Progenitor cell of endocrine pancreas (in vitro differentiated cells): ENCODE measurements at places on chromosomes 2 and 18. TPM values are rescaled to one million over a fixed set of nuclear protein-coding genes. Genes with fewer than 3 reads are reported as not detected.

DNA sequence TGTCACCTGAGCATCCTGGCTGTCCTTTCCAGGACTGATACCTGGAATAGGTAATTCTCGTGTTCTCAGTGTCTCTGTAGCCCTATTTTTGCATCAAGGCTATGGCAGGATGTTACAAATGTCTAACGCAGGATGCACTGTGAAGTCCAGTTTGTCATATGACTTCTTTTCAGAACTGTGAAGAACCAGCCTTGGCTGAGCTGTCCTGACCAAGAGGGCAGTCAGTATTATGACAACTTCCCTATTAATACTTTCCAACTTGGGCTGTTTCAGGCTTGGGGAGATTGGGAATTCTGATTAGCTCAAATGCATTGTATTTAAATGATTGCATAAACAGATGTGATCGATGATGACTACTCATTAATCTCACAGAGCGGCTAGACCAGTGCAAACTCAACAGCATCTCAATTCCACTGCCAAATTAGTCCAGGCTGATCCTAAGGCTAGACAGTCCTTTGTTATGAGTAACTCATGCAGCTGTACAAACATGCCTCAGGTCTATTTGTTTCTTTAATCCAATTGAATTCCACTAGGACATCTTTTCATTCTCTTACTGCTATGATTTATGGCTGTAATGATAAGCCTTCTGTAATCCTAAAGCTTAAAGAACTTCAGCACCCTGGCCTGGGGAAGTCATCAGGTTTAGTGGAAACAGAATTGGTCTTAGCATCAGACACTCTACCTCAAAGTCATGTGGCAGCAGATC lies 331.6 kb downstream of the KCNS3 start:
- DNase-seq, result no peak
- H3K36me3 ChIP-seq, result no peaks in the 10 kb centered on the region
- no peaks in the 10 kb centered on the region for H3K27me3 ChIP-seq
- H3K4me1 ChIP-seq, result peaks cover 19% of the 10 kb centered on the region
- H3K4me3 ChIP-seq, result no peak overlapping the region

- no peak for DNase-seq
- peak overlapping the region; percentile 77 for H3K4me3 ChIP-seq
- H3K27ac ChIP-seq, result peak overlapping the region; percentile 95
- peaks cover 2% of the 10 kb centered on the region for H3K27me3 ChIP-seq
- H3K4me1 ChIP-seq, result peaks cover 13% of the 10 kb centered on the region
Measured at GRCh38 chr2:11466307-11467128, 557 bp upstream of the E2F6 start.

- peaks cover 19% of the 10 kb centered on the region for H3K27me3 ChIP-seq
- H3K27ac ChIP-seq, result no peak overlapping the region
- H3K4me3 ChIP-seq, result no peak overlapping the region
Measured at GRCh38 chr2:112181571-112182290, 43.5 kb downstream of the FBLN7 start.

GRCh38 chr2:111117598-111118480 lies 2.9 kb upstream of the BCL2L11 start:
- H3K27ac ChIP-seq, result peak overlapping the region; percentile 65
- H3K4me1 ChIP-seq, result peaks cover 21% of the 10 kb centered on the region
- peaks cover 51% of the 10 kb centered on the region for H3K27me3 ChIP-seq
- H3K36me3 ChIP-seq, result no peaks in the 10 kb centered on the region
- DNase-seq, result no peak

DNA sequence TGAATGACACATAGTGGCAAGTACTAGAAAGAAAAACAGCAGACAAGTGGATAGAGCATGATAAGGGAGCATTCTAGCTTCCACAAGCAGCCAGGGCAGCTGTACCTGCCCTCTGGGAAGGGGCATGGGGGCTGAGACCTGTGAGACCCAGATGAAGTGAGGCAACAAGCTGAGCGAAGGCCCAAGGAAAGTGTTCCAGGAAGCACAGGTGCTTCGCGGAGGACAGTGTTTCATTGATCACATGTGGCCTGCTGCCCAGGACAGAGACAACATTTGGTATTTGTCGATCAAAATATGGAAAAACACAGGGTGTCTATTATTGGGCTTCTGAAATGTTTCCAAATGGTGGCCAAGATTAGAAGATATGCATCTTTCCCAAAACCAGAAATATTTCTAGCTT lies 149.1 kb downstream of the ZNF516 start:
- DNase-seq, result no peak
- no peak overlapping the region for H3K4me3 ChIP-seq
- H3K4me1 ChIP-seq, result peaks cover 15% of the 10 kb centered on the region

DNA sequence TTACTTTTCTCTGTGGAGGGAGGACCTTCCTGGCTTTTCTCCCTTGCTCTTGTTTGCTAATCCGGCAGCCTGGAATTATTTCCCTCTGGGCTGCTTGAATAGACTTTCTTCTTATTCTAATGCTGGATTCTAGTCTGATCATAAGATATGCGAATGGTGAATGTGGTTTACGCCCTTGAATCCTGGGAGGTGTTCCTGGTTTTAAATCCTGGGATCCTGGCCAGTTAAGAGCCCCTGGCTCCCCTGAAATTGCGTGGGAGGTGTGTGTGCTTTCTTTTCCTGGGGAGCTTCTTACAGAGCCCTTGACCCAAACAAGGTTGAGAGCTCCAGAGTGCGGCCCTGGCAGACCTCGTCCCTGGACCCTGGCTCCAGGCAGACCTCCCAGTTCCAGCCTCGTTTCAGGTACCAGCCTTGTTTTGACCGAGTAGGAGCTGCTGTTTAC lies 2.8 kb downstream of the SH3BP4 start:
- peaks cover 10% of the 10 kb centered on the region for H3K27me3 ChIP-seq
- peak overlapping the region; percentile 86 for H3K4me3 ChIP-seq
- no peak for DNase-seq
- peaks cover 4% of the 10 kb centered on the region for H3K36me3 ChIP-seq
- H3K4me1 ChIP-seq, result peaks cover 58% of the 10 kb centered on the region

DNA sequence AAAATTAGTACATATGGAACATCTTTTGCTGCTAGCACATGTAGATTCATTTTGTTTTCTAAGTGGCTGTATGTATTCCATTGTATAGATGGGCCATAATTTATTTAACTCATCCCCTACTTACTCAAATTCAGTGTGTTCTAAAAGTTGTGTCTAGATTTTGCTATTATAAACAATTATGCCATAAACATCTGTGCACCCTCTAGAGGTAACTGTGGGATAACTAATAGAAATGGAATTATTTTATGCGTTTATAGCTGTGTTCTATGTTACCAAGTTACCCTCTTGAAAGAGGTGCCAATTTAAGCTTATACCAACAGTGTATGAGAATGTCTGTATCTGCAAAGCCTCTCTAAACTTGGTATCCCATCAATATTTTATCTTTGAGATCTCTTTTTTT lies 100.4 kb downstream of the MMADHC start:
- H3K27ac ChIP-seq, result no peak overlapping the region
- peaks cover 25% of the 10 kb centered on the region for H3K4me1 ChIP-seq
- H3K36me3 ChIP-seq, result no peaks in the 10 kb centered on the region
- H3K27me3 ChIP-seq, result no peaks in the 10 kb centered on the region

GRCh38 chr2:105296017-105296611 lies 33.4 kb downstream of the TGFBRAP1 start:
- DNase-seq, result no peak
- peaks cover 13% of the 10 kb centered on the region for H3K4me1 ChIP-seq
- no peak overlapping the region for H3K4me3 ChIP-seq
- no peaks in the 10 kb centered on the region for H3K27me3 ChIP-seq
- peak overlapping the region; percentile 62 for H3K27ac ChIP-seq
- peaks cover 15% of the 10 kb centered on the region for H3K36me3 ChIP-seq

GRCh38 chr2:105397025-105397722 lies 1.7 kb downstream of the FHL2 start:
- H3K4me3 ChIP-seq, result peak overlapping the region; percentile 27
- no peak overlapping the region for H3K27ac ChIP-seq
- peaks cover 2% of the 10 kb centered on the region for H3K4me1 ChIP-seq

- H3K27ac ChIP-seq, result no peak overlapping the region
- no peaks in the 10 kb centered on the region for H3K36me3 ChIP-seq
- H3K27me3 ChIP-seq, result peaks cover 9% of the 10 kb centered on the region
- H3K4me3 ChIP-seq, result no peak overlapping the region
- peaks cover 11% of the 10 kb centered on the region for H3K4me1 ChIP-seq
Measured at GRCh38 chr2:241903121-241904010, 33.8 kb downstream of the RTP5 start.

DNA sequence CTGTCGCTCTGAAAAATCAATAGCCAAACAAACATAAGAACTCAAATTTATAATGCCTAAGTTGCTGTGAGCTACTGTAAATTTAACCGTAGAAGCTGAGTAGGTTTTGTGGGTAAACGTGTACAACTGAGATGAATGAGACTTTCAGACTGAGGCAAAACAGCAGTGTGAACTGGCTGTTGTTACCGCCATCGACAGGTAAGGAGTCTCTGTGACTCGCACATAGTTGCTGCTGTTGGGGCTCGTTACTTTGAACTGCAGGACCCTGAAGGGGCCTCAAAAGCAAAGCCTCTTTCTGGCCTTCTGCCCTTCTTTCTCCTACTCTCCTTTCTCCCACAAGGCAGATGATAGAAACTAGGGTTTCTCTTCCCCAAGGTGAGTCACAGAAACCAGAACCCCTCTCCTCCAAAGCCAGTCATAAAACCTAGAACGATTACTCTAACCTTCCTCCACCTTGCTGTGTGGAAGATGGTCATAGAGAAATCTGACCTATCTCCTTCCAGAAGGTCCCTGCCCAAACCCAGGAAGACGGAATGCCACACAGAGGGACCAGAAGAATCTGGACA lies 101.2 kb downstream of the DLGAP1 start:
- H3K27me3 ChIP-seq, result no peaks in the 10 kb centered on the region
- H3K27ac ChIP-seq, result no peak overlapping the region
- no peaks in the 10 kb centered on the region for H3K36me3 ChIP-seq
- DNase-seq, result no peak
- H3K4me1 ChIP-seq, result peaks cover 43% of the 10 kb centered on the region

DNA sequence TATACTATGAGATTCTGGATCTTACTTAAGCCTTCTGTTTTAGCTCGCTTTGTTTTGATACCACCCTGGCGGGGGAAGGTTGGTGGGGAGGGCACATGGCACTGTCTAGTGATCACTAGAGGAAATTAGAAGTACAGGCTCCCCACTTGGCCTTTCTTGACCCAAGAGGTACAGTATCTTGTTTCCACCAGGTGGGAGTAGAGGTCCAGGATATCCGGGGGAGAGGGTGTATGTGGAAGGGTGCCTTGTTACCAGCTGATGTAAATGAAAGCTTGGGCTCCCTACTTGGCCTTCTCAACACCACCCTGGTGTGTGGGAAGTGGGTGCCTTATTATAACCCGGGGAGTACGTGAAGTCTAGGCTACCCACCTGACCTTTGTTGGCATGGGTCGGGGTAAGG lies 7.5 kb downstream of the GALNT1 start:
- no peak overlapping the region for H3K4me3 ChIP-seq
- H3K4me1 ChIP-seq, result peaks cover 4% of the 10 kb centered on the region
- H3K27me3 ChIP-seq, result no peaks in the 10 kb centered on the region
- DNase-seq, result no peak

DNA sequence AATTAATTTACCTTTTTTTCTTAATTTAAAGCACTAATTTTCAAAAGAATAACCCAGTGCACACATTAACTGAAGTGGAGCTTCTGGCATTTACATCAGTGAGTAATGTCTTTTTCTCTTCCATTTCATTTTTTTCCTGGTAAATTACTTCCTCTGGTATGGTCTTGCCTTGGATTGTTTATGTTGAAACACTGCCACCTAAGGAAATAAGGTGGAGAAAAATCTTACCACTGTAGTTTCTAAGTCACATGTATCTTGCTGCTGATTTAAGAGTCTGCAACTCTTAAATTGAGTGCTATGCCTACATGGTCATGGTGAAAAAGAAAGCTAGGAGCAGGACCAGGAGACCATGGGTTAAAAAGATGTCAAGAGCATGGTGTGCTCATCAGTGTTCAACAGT lies 51.0 kb downstream of the TTC27 start:
- no peaks in the 10 kb centered on the region for H3K4me1 ChIP-seq
- H3K27me3 ChIP-seq, result no peaks in the 10 kb centered on the region
- H3K36me3 ChIP-seq, result peaks cover 7% of the 10 kb centered on the region

DNA sequence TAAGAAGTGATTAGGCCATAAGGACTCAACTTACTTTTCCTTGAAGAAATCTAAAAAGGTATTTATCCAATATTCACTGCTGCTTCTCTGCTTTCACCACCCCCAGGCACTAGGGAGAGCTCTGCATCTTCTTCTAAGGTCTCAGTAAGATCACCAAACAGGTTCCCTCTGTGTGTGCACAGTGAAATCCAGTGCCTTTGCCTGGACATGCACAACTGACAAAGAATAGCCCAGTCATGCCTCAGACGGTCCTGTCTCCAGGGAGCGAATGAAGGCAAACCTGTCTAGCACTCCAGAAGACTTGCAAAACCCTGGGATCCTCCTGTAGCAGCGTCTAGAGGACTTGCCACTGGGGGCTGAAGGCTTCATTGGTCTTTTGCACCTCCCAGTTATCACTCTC lies 344.5 kb upstream of the LRATD1 start:
- peaks cover 9% of the 10 kb centered on the region for H3K4me1 ChIP-seq
- no peak overlapping the region for H3K4me3 ChIP-seq
- no peaks in the 10 kb centered on the region for H3K27me3 ChIP-seq
- no peak for DNase-seq
- no peaks in the 10 kb centered on the region for H3K36me3 ChIP-seq
- H3K27ac ChIP-seq, result no peak overlapping the region

GRCh38 chr2:143347271-143347695 lies 218.1 kb downstream of the ARHGAP15 start:
- H3K27ac ChIP-seq, result no peak overlapping the region
- no peak for DNase-seq
- H3K36me3 ChIP-seq, result no peaks in the 10 kb centered on the region
- peaks cover 14% of the 10 kb centered on the region for H3K4me1 ChIP-seq
- no peaks in the 10 kb centered on the region for H3K27me3 ChIP-seq

DNA sequence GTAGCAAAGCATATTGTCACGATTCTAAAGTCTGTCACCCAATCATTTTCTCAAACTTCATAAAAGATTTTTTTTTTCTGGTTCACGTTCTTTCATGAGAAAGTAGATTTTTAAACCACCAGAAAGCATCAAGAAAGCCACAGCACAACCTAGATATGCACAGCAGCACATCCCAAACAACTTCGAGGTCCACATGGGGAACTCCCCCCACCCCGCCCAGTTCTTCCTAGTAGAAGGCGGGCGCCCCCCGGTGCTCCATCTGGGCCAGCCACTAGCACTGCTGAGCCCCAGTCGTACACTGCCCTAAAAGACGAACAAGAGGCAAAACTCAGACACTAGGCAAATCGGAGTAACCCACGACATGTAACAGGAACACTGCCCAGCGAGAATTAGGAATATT lies 15.5 kb downstream of the HDLBP start:
- H3K36me3 ChIP-seq, result peaks cover 7% of the 10 kb centered on the region
- DNase-seq, result no peak
- H3K4me3 ChIP-seq, result no peak overlapping the region
- H3K27ac ChIP-seq, result no peak overlapping the region
- H3K4me1 ChIP-seq, result peaks cover 18% of the 10 kb centered on the region
- no peaks in the 10 kb centered on the region for H3K27me3 ChIP-seq

GRCh38 chr2:58047373-58047935 lies 848 bp downstream of the VRK2 start:
- H3K27ac ChIP-seq, result peak overlapping the region; percentile 96
- H3K36me3 ChIP-seq, result peaks cover 3% of the 10 kb centered on the region
- no peak for DNase-seq
- H3K4me3 ChIP-seq, result peak overlapping the region; percentile 85

- DNase-seq, result no peak
- H3K4me1 ChIP-seq, result peaks cover 17% of the 10 kb centered on the region
- peaks cover 2% of the 10 kb centered on the region for H3K36me3 ChIP-seq
Measured at GRCh38 chr2:112048887-112049286, 6.2 kb upstream of the TMEM87B start.

SMYD1 gene
- not detected in 2 replicates for total RNA-seq

MAP3K19 gene
- not detected in 2 replicates for total RNA-seq

TMEM198 gene
- total RNA-seq, result 8.2 and 9.7 TPM in 2 replicates

RRM2 gene
- 70.3 and 79.8 TPM in 2 replicates for total RNA-seq

GALNT3 gene
- total RNA-seq, result 18.4 and 20.2 TPM in 2 replicates

RABL2A gene
- 56.2 and 61.2 TPM in 2 replicates for total RNA-seq

FAP gene
- total RNA-seq, result not detected in 2 replicates

FAM161A gene
- total RNA-seq, result 19.0 and 23.7 TPM in 2 replicates

SLC4A5 gene
- 4.1 and 5.9 TPM in 2 replicates for total RNA-seq
